Head of caudate nucleus (tissue), 42 donors: ENCODE measurements at places on chromosomes 6 and 20.

- DNase-seq = no peak
Observed at GRCh38 chr6:68544450-68544849, 90.6 kb upstream of the ADGRB3 start.

- no peak for DNase-seq
Observed at GRCh38 chr20:19897891-19898290, 119.3 kb upstream of the NAA20 start.

DNA sequence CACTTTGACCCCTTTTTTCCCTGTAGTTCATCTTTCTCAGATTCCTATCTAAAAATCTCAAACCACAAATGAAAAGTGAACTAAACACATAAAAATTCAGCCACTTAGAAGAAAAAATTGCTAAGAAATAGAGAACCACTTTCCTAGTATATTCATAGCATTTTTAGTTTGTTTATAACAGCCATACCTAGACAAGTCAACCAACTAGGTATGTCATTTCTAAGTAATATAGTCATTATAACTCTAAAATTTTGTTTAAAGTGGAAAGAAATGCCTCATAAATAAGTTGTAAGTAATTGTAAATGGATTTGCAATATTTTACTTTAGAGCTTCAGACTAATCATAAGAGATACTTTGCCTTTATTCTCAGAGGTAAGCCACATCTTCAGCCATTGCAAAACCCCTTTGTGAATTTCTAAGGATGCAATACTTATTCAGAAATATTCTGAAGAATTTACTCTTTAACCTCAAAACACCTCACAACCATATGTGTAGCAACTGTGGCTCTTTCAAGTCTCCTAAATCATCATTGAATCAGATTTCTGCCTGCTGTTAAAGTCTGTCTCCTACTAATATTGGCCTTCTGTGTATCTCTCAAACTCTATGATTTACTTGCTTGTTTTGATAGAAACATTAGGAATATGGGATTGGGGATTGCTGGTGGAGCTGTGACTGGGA, 6.9 kb upstream of the SUMO4 start:
- DNase-seq = no peak

- no peak for DNase-seq
Observed at GRCh38 chr20:33651562-33652048, 10.5 kb upstream of the C20orf144 start.

GRCh38 chr20:13331536-13331935, 110.5 kb downstream of the ISM1 start:
- no peak for DNase-seq

GRCh38 chr6:136335736-136336363, 46.2 kb upstream of the BCLAF1 start:
- DNase-seq = no peak

GRCh38 chr6:139370999-139371345, 3.5 kb downstream of the CITED2 start:
- DNase-seq = no peak

- no peak for DNase-seq
Observed at GRCh38 chr6:169847901-169848311, 96.5 kb downstream of the ERMARD start.

DNA sequence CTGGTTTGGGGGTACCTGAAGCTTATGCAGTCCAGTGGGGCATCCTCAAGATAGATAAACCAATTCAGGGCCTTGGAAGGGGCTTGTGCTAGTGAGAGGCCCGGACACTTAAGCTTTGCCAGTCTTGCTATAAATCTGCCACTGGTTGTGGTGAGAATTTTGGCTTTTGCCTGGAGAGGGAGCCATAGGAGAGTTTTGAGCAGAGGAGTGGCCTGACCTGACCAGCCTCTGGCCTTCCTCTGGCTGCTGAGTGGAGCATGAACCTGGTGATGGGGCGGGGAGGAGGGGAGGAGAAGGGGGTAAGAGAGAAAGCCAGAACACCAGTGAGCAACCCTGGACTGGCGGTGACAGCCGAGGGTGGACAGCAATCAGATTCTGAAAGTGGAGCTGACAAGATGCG, 7.1 kb downstream of the TMEM74B start:
- DNase-seq = no peak

- DNase-seq = no peak
Observed at GRCh38 chr6:138550346-138550767, 51.1 kb upstream of the NHSL1 start.

DNA sequence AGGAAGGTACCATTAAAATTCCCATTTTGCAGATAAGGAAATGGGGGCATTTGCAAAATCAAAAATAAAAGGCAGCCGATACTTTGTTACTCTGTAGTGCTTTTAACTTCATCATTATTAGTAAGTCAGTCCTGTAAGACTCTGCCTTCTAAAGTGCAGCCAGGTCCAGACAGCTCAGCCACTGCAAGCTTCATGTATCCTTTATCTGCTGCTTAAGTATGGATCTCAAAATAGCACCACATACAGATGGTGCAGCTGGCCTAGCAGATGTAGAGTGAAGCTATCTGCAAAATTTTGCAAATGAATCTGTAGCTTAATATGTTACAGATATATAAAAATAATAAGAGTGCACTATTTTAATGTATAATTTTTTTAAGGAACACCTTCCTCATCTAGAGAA, 53.4 kb downstream of the NUS1 start:
- no peak for DNase-seq

DNA sequence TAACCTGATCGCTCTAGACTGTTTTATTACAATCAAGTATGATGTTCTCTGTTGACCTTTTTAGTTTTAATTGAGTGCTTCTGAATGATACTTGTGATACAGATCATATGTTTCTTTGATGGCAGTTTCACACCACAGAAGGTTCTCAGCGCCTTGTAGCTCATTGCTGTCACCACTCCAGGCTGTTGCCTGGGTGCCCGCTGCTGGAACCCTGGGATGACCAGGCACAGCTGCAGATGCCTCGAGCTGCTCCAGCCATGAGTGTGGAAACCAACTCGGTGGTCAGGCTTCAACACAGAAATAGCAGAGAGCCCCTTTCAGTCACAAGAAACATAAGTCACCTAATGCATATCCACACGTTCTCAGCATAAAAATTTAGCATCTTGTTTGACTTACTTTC, 112.7 kb downstream of the RPP40 start:
- no peak for DNase-seq

- no peak for DNase-seq
Observed at GRCh38 chr20:59137532-59137931, 26.1 kb upstream of the ZNF831 start.

DNA sequence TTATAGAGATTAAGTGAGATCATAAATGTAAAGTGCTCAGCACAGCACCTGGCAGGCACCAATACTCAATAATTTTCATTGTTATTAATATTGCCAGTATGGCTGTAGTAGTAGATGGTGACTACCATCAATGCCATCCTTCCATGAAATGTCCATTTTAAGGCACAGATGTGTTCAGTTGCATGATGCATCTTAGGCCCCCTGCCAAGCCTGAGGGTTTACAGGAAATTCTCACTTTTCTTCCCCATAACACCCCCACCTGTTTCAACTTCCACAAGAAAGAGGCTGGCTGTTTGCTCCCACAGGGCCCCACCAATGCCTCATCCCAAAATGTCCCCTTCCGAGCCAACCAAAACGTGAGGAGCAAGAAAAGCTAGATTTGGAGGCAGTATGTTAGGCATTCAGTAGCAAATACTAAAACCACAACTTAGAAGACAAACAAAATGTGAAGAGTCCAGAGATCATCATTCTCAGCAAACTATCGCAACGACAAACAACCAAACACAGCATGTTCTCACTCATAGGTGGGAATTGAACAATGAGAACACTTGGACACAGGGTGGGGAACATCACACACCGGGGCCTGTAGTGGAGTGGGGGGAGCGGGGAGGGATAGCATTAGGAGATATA, 110.6 kb upstream of the NHSL1 start:
- DNase-seq = no peak

GRCh38 chr6:35302604-35303241, 5.1 kb downstream of the DEF6 start:
- DNase-seq = no peak

DNA sequence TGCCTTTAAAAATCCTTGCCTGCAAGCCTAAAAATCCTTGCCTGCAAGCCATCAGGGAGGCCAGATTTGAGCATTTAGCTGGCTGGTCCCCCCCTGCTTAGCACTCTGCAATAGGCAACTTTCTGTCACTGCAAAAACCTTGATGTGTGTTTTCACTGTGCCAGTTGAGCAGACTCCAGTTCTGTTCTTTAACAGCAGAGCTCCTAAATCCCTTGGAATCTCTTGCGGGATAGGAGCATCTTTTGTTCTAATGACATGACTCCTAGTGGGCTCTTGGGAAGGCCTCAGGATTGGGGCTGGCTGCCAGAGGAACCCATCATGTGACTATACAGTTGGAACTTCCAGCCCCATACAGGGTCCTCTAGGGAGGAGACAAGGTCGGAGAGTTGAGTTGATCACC, 50.4 kb downstream of the FAM184A start:
- DNase-seq = no peak

GRCh38 chr20:19749618-19750071, 8.4 kb upstream of the RIN2 start:
- no peak for DNase-seq

DNA sequence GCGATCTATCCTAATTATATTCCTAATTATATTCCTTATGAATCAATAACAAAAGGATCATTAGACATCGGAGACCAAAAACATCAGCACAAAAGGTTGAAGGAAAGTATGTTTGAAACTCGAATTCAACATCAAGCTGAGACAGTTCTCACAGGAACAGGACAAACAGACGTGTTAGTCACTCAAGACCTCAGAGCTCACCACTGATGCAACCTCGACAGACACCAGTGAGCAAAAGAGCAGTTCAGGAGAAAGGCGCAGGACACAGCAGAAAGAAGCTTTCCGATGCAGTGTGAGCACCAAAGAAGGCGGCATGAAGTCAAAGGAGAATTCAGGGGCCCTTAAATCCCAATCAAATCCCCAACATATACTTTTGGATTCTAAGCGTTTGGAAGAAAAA, 6.3 kb upstream of the RAMACL start:
- no peak for DNase-seq

- no peak for DNase-seq
Observed at GRCh38 chr20:43710370-43711044, 16.3 kb downstream of the GTSF1L start.

GRCh38 chr6:150620244-150620643, 20.6 kb downstream of the PLEKHG1 start:
- DNase-seq = no peak

GRCh38 chr6:44697327-44697726, 309.8 kb downstream of the CDC5L start:
- no peak for DNase-seq

- no peak for DNase-seq
Observed at GRCh38 chr20:59735486-59735885, 131.1 kb downstream of the PHACTR3 start.

DNA sequence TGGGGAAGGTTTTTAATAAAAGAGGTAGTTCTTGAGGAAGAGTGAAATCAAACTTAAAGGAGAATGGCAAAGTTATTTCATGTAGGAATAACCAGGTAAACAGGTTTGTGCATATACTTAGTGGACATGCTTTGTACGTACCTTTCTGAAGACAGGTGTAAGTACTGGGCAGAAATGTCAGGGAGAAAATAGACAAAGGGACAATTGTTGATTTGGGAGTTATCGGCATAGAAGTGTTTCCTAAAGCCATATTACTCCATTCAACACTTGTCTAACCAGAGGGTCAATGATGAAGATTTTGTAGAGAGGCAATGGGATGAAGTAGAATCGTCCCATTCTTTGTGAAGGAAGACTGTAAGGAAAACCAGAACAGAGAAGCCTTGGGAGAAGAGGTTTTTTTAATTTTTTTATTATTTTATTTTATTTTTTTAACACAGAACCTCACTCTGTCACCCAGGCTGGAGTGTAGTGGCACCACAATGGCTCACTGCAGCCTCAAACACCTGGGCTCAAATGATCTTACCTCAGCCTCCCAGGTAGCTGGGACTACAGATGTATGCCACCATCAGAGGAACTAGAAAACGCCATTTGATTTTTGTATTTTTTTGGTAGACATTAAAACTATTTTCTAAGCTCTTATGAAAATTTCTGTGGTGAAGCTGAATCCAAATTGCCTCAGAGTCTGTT, 18.0 kb downstream of the SMAP1 start:
- DNase-seq = no peak

GRCh38 chr20:1292620-1293019, 26.5 kb downstream of the SNPH start:
- DNase-seq = no peak

GRCh38 chr6:145904868-145905267, 59.3 kb downstream of the SHPRH start:
- DNase-seq = no peak

DNA sequence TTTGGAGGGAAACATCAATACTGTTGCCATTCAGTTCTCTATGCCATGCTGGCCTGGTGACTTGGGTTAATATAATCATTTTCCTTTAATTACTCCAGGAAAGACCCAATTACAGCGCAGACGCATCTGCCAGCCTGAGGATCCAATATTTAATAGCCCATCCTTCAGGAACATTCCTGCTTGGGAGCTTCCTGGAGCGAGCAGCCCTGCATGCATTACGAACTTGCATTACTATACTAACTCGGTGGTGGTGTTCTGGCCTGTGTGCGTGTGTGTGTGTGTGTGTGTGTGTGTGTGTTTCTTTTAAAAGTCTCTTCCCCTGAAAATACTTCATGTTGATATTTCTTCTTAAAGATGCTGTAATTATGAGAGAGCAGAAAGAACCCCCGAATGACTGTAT, 26.5 kb downstream of the PMEPA1 start:
- DNase-seq = no peak

DNA sequence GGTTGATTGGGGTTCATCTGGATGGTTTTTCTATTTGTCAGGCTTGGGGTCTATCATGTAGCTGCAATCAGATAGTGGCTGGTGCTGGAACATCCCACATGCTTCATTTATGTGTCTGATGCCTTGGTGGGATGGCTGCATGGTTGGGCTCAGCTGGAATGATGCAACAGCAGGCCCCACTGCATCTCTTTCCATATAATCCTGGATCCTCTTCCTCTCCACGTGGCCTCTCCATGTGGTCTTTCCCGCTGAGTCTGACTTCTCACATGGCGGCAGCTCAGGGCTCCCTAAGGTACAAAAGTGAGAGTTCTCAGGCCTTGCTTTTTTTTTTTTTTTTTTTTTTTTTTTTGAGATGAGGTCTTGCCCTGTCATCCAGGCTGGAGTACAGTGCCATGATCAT, 65.0 kb upstream of the SUPT3H start:
- DNase-seq = no peak

GRCh38 chr6:7933794-7934193, 23.2 kb upstream of the TXNDC5 start:
- no peak for DNase-seq

DNA sequence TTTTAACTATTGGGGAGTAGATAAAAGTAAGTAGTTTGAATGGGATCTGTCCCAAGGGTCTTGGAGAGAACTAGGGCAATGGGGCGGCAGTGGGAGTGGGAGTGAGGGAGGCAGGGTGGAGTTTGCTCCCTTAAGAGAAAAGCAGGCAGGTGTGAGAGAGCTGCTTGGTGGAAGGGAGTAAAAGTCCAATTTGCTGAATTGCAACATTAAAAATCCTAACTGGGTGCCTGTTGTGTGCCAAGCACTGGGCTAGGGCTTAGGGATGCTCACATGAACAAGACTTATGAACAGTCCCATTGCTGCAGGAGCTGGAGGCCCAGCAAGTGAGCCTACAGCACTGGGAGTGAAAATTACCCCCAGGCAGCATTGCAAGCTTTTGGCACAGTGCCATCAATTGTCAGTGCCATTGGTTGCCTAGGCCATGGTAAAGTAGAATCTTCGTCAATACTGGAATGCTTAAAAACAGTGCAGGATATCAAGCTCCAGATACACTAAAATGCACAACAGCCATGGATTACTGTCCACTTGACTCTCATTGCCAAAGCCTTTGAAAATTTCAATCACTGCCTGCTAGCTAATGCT, 277.7 kb upstream of the JARID2 start:
- DNase-seq = no peak

GRCh38 chr6:159440349-159440748, 252.7 kb downstream of the SOD2 start:
- DNase-seq = no peak

GRCh38 chr6:41008011-41008410, 31.0 kb downstream of the UNC5CL start:
- no peak for DNase-seq
